ENCODE measurements at places on chromosomes 7 and 10.
A peak's percentile ranks its signal among the peaks of the same experiment; 100 is the strongest.

GRCh38 chr7:98171449-98171848, 39.8 kb upstream of the BHLHA15 start:
- DNase-seq: no peak

DNA sequence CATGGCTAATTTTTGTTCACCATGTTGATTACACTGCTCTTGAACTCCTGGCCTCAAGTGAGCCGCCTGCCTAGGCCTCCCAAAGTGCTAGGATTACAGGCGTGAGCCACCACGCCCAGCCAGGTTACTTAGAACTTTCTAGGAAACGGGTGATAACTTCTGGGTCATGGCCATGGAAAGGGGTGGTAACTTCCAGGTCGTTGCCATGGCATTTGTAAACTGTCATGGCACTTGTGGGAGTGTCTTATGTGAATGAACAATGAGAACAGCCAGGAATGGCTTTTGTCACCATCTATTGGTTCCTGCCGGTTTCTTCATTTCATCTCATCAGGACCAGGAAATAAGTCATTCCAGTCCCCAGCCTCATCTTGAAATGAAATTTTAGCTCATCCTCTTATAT, 120.9 kb downstream of the SLC16A9 start:
- DNase-seq: no peak

- peak; percentile 53 for DNase-seq
Measured at GRCh38 chr7:92633211-92633906, 43.2 kb upstream of the FAM133B start.

- DNase-seq: no peak
Measured at GRCh38 chr7:148261996-148262688, 328.4 kb upstream of the C7orf33 start.

DNA sequence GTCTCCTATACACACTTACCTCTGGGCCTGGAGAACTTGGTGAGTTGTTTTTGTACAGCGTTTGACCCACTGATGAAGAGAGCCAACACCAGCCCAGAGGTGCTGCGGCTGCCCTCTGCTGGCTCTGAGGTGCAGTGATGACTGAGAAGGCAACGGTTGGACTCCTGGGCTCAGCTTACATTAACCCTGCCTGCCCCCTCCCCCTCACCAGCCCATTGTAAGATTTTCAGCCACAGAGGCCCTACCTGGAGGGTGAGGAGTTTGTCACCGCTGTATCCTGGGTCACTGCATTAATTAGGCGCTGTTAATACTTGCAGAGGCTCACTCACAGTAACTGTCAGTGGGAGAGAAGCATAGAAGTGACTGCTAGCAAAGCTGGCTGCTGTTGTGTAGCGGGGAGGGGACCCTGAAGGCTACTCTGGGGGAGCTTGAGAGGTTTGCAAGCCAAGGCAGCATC, 19.0 kb upstream of the ANKRD2 start:
- peak; percentile 87 for DNase-seq

DNA sequence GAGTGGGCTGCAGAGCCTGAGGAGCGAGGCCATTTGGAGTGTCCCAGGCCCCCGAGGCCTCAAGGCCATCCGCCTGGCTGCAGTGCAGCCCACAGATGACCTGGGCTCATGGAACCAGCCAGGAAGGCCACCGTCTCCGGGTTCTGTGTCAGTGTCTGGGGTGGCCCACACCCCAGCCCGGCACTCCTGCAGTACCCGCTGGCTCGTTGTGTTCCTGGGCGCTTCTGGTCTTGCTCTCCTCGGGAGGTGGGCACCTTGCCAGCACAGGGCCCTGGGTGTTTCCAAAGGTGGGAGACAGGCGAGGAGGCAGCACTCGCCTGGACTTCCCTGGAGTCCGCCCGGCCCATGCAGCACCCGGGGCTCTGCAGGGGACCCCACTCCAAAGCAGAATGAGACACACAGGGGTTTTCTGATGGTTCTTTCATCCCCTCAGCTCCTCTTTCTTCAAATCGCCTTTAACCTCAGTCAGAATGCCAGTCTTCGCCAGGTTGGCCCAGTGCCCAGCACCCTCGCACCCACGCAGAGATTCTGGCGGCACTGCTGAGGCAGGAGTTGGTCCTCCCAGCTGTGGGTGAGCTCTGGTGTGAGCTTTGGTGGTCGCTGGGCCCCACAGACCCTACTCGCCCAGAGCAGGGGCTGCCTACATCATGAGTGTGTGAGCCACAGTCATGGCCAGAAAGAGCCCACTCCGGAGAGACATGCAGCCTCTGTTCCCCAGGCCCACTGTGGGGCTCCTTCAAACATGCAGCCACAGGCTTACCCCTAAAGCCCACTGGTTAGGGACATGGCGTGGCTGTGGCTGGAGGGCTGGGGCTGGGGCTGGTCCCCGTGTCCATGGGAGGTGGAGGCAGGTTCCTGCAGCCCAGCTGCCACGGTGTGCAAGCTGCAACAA, 155.7 kb downstream of the EBF3 start:
- DNase-seq: no peak

DNA sequence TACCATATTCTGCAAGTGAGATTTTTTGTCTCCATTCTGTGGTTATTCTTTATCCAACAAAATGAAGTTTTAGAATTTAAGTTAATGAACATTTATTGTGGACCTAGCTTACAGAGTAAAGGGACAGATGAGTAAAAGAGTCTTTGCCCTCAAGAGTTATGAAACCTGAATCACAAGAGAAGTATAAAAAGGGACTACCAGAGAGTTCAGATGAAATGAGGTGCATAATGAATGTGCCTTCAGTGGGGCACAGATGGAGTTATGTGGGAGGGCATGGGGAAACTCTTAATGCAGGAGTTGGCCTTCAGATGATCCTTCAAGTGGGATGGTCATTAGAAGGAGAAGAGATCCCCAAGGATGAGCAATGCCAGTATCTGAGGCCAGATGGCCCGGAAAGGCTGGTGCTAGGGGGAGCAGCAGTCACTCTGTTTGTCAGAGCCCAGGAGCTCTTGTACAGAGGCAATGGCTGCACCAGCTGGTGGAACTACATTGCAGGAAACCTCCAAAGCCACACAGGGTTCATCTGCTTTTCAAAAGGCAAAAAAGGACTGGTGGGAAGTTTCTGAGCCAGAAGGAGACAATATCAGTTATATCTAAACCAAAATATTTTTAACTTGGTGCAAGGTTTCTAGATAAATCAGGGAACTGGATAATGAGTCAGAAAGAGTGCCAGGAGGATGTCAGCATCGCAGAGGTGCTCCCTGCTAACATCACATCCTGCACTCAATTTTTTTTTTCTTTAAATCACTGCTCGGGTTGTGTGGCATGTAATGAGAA, 162.0 kb downstream of the KLF6 start:
- DNase-seq: no peak

- no peak for DNase-seq
Measured at GRCh38 chr10:132467464-132468149, 70.0 kb upstream of the INPP5A start.

- no peak for DNase-seq
Measured at GRCh38 chr10:114917927-114918672, 19.9 kb upstream of the TRUB1 start.

- DNase-seq: no peak
Measured at GRCh38 chr7:16202303-16202702, 219.0 kb downstream of the CRPPA start.

DNA sequence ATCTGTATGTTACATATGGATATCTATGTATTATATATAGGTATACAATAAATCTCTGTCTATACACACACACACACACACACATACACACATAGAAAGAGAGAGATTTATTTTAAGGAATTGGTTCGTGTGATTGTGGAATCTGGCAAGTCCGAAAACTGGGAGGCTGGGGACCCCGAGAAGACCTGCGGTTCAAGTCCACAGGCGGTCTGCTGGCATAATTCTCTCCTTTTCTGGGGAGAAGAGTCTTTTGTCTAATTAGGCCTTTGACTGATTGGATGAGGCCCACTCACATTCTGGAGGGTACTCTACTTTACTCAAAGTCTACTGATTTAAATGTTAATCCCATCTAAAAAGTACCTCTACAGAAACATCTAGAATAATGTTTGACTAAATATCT, 65.1 kb downstream of the PAPSS2 start:
- no peak for DNase-seq
